ENCODE measurements at places on chromosomes 2 and 18.
A peak's percentile ranks its signal among the peaks of the same experiment; 100 is the strongest.

GRCh38 chr2:164984428-164984827, 29.1 kb upstream of the SLC38A11 start:
- DNase-seq = no peak

DNA sequence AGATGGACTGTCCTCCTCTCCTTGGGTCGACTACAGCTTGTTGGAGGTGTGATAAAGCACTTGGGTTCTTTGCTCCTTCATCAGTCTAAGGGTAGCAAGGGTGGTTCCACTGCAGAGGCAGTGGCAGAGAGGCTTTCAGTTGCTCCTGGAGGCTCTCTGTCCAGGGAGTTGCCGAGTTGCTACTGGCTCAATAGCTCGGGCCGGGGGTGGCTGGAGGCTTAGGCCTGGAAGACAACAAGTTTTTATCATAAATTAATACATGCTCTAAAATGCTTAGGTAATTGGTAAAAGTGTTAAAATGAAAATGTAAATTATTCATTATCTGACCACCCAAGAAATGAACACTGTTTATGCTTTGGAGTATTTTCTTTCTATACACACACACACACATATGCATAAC, 162.0 kb upstream of the NRP2 start:
- no peak for DNase-seq

- peak; percentile 29 for DNase-seq
Observed at GRCh38 chr18:4605212-4605611, 150.1 kb upstream of the DLGAP1 start.

- DNase-seq = no peak
Observed at GRCh38 chr2:67883316-67884087, 179.3 kb downstream of the C1D start.

GRCh38 chr2:196951973-196952372, 25.5 kb upstream of the PGAP1 start:
- no peak for DNase-seq

All from NCI-H526 (cell line).